Activated naive CD4-positive, alpha-beta T cell treated with anti-CD3 and anti-CD28 coated beads for 36 hours (primary cell): ENCODE measurements at places on chromosomes 6 and 20. TPM values are rescaled to one million over a fixed set of nuclear protein-coding genes. Genes with fewer than 3 reads are reported as not detected.

GRCh38 chr20:41086402-41087324, 50.7 kb upstream of the PLCG1 start:
- DNase-seq: no peak

DNA sequence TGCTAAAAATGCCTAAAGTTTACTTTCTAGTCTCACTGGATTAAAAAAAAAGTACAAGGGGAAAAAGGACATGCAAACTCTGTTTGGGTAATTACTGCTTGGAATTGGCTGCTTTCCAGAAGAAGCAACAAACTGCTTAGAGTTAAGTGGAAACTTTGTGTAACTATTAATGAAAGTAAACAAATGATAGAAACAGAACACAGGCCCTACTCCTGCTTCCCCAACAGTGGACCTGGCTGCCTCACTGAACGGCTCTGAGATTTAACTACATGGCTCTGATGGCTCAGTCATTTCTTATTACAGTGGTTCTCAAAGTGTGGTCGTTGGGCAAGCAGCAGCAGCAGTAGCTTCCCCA, 108.5 kb downstream of the MAN1A1 start:
- no peak for DNase-seq

- no peak for DNase-seq
Measured at GRCh38 chr20:47335251-47336128, 21.0 kb downstream of the ZMYND8 start.

GRCh38 chr6:152087096-152087495, 279.6 kb downstream of the ESR1 start:
- no peak for DNase-seq

DNA sequence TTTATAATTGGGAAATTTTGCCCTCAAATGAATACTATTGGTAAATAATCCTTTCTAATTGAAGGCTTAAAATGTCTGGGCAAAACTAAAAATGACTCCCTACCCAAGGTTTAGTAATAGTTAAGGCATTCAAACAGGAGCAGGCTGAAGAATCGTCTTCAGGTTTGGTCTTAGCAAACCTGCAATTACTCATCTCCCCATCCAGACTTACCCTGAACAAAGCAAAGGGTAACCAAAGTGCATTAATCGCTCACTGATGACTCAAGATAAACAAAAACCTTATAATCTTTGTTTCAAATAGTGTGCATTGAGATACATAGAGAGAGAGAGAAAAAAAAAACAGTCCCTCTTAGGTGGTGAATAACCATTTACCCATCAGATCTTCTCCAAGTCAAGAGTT, 225.5 kb downstream of the BMP2 start:
- DNase-seq: no peak

GRCh38 chr20:20216941-20217340, 151.0 kb upstream of the INSM1 start:
- no peak for DNase-seq

GRCh38 chr20:49594143-49594930, 26.4 kb upstream of the PTGIS start:
- peak; percentile 72 for DNase-seq

- DNase-seq: peak; percentile 69
Measured at GRCh38 chr6:154247119-154247861, 109.3 kb downstream of the IPCEF1 start.

GRCh38 chr6:163782436-163783003, 368.0 kb downstream of the QKI start:
- DNase-seq: no peak

DNA sequence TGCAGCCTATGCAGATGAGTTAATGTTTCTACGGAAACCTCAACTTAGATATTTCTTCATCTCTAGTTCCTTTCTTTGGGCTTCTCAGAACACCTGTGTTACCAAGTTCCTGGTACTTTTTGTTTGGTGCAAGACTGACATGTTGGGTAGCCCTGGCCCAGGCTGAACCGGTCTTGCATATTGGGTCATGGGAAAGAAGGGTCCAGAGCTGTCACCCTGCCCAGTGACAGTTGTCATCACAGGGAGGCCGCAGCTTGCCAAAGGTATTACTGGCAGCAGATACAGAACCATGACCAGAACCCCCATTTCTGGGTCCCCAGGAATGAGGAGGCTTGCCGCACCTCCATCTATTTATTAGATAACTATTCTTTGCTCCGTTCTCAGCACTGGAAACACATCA, 40.2 kb downstream of the PDYN start:
- no peak for DNase-seq

DNA sequence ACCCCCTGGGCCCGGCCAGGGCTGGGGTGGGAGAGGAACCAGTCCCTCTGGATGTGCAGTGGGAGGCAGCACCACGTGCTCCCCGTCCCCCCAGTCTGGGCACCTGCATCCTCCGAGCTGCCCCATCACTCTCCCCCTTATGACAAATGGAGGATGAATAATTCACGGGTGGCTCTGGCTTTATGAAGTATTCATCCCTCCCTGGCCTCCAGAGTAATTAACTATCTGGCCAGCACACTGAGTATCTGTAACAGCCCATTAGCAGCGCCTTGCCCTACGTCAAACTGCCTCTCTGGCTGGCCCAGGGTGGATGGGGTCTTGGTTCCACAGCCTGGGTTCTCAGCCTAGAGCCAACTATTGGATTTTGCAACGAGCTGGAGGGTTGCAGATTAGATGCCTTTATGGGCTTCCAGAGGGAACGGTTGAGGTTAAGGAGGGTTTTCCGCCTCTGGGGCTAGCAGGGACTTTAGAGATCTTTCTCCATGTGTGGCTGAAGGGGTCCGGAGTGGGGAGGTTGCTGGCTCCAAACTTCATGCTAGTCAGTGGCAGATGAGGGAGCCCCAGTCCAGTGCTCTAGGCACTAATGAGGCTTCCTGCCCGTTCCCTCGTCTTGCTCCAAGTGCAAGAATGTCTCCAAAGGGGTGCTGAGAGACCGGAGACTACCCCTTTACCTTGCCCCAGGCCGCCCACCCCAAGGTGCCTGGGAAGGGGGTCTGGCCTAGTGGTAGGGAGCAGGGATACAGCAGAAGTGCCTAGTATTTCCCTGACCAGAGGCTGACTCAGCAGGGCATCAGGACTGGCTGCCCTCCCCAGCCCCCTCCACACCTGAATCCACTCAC, 53.5 kb upstream of the MLN start:
- DNase-seq: no peak

DNA sequence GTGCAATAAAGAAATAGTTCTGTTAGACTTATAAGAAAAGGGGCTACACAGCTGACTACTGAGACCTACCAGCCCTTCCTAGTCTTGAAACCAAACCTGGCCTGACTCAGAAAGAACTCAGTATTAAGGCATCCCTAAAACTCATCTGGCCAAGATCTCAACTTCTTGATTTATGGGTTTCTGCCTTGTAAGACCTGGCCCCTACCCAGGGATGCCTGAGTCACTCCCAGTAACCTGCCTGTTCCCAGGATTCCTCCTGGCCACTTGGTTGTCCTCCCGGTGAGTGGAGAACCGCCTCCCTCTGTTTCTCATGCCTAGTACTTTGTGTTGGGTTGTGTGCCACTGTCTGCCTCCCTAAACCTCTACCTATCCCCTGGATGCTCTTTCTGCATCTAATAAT, 189.4 kb upstream of the PREP start:
- DNase-seq: no peak

- DNase-seq: no peak
Measured at GRCh38 chr20:50295345-50295744, 104.7 kb downstream of the CEBPB start.

- no peak for DNase-seq
Measured at GRCh38 chr6:129731428-129731827, 21.5 kb upstream of the ARHGAP18 start.

GRCh38 chr6:733431-734219, 40.7 kb upstream of the EXOC2 start:
- DNase-seq: no peak

DNA sequence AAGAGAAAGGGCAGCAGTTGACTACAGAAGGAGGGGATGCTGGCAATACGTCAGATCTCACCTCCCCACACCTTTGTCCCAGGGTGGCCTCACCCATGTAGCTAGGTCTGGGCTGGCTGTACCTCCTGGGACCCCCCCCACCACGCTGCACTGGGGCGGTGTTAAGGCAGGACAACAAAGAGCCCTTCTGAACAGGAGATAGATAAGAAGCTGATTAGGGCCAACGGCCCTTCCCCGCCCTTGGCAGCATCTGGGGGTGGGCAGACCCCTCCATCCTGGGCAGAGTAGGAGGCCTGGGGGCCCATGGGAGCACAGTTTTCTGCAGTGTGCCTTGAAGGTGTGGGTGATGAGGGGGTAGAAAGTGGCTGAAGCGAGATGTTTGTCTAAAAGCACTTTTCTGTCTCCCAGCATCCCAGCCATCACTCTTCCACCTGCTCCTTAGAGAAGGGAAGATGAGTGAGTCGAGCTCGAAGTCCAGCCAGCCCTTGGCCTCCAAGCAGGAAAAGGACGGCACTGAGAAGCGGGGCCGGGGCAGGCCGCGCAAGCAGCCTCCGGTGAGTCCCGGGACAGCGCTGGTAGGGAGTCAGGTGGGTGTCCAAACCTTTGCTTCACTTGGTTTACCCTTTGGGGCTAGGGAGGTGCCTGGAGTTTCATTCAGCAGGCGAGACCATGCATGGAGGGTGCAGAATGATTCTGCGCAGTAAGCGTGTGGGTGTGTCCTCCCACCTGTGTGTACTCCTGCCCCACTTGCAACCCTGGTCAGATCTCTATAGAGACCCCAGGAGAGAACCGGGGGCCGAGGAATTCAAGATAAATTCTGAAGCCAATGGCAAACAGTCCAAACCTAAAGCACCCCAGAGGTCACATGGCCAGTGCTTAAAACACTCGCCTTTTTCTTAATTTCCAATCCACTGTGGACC, 3.9 kb downstream of the HMGA1 start:
- DNase-seq: no peak

DNA sequence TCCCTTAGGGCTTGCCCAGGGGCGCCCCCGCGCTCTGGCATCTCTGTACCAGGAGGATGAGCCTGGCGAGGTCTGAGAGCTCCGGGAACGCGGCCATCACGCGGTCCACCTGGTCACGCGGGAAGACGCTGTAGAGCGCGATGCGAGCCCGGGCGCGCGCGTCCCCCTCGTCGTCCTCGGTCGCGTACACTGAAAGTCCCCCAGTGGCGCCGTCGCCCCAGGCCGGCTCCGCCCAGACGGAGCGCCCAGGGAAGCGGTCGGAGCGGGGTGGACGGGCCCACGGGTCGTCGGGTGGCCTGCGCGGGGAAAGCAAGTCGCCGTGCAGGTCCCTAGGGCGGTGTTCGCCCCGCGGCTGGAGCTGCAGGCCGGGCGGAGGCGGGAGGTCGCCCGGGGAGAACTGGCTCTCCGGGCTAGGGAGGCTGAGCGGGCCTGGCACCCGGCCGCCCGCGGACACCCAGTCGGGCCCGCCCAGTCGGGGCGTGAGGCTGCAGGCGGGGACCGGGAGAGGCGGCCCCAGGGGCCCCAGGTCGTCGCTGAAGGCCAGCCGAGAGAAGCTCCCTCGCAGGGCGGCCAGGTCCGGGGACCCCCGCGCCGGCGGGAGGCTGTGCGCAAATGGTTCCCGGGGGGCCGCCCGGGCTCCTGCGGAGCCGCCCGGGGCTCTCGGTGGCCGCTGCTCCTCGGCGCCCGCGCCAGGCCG, 34.0 kb downstream of the ZC3H12D start:
- no peak for DNase-seq

DNA sequence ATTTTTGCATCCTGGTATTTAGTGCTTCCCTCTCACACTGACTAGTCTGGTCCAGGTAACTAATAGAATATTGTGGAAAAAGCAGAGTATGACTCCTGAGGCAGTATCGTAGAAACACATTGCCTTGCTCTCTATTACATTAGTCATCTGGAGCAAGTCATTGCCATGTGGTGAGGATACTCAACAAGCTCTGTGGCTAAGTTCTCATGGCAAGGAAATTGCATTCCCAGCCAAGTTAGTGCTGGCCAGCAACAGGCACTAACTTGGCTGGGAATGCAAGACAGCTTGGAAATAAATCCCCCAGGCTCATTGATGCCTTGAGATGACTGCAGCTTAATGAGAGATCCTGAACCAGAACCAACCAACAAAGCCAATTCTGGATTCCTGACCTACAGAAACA, 39.7 kb upstream of the HTR1B start:
- DNase-seq: no peak

GRCh38 chr20:16709017-16709416, 20.8 kb upstream of the SNRPB2 start:
- DNase-seq: peak; percentile 12

DNA sequence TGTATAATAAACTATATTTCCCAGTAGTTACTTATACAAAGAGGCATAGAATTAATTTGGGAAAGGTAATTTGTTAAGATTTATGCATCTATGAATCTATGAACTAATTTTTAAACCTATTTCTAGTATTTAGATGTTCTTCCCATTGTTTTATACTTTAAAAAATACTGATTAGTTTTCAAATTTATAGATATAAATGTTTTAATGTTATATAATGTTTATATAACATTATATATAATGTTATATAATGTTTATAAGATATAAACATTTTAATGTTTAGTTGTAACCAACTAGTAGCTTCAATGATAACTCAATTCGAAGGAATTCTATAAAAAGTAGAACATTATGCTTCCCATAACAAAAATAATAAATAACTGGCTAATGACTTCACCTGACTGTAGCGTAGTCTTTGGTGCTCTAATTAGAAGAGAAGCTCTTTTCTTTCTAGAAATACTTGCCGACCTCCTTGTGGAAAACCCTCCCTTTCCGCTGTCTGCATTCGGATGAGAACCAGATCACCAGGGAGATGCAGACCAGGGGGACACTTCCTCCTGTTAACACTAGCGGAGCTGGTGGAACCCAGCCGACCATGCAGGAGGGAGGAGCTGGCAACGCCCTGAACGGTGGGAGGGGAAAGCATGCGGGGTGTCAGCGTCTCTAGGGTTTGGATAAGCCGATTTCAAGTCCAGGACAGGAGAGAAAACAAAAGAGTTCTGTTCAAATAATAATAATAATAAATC, 158.4 kb downstream of the OR2B2 start:
- peak; percentile 88 for DNase-seq

GRCh38 chr20:43913291-43914025, 1.2 kb upstream of the TOX2 start:
- DNase-seq: no peak

GRCh38 chr20:10119336-10119735, 84.5 kb downstream of the ANKEF1 start:
- DNase-seq: no peak

GRCh38 chr6:40262363-40262762, 324.8 kb downstream of the LRFN2 start:
- no peak for DNase-seq

GRCh38 chr20:57807401-57808263, 97.8 kb upstream of the PMEPA1 start:
- no peak for DNase-seq

Gene DEFB124
- total RNA-seq: not detected

Gene MARCKS
- total RNA-seq: 0.17 TPM

Gene EPB41L1
- 1.1 TPM for total RNA-seq

Gene CST4
- not detected for total RNA-seq

Gene MOG
- total RNA-seq: not detected

Gene PREX1
- total RNA-seq: 43.7 TPM

Gene RSPO3
- total RNA-seq: not detected

Gene SLC2A10
- not detected for total RNA-seq

Gene GJA1
- total RNA-seq: 0.29 TPM

Gene HRH3
- not detected for total RNA-seq

Gene SEL1L2
- not detected for total RNA-seq

Gene DYNLT2
- total RNA-seq: 2.9 TPM

Gene TP53INP2
- total RNA-seq: 1.9 TPM

Gene REPS1
- total RNA-seq: 25.8 TPM
